Neural progenitor cell (in vitro differentiated cells): ENCODE measurements at places on chromosomes 13 and 19. TPM values are rescaled to one million over a fixed set of nuclear protein-coding genes. Genes with fewer than 3 reads are reported as not detected.

Gene DAND5
- total RNA-seq = 0.06 and 0.07 TPM in 2 replicates

Gene CYP4F3
- total RNA-seq = not detected in 2 replicates

- no peaks in the 10 kb centered on the region for H3K27me3 ChIP-seq
- no peaks in the 10 kb centered on the region for H3K36me3 ChIP-seq
- H3K4me3 ChIP-seq = no peak overlapping the region
- DNase-seq = no peak
- no peak overlapping the region for H3K27ac ChIP-seq
Measured at GRCh38 chr19:16205205-16206045, 7.7 kb downstream of the AP1M1 start.

Gene RNF225
- 0.62 TPM in 1 of 2 replicates, not detected in the other for total RNA-seq

- no peak overlapping the region for H3K27ac ChIP-seq
- no peak overlapping the region for H3K4me3 ChIP-seq
- DNase-seq = no peak
- H3K36me3 ChIP-seq = no peaks in the 10 kb centered on the region
Measured at GRCh38 chr13:110347535-110348308, 40.6 kb downstream of the COL4A2 start.

- H3K27ac ChIP-seq = no peak overlapping the region
- peaks cover 30% of the 10 kb centered on the region for H3K4me1 ChIP-seq
- H3K27me3 ChIP-seq = peaks cover 44% of the 10 kb centered on the region
- H3K36me3 ChIP-seq = no peaks in the 10 kb centered on the region
Measured at GRCh38 chr19:30375553-30376031, 3.4 kb downstream of the ZNF536 start.

- peaks cover 9% of the 10 kb centered on the region for H3K4me1 ChIP-seq
- no peak overlapping the region for H3K4me3 ChIP-seq
- no peak overlapping the region for H3K27ac ChIP-seq
- DNase-seq = peak; percentile 74
- no peaks in the 10 kb centered on the region for H3K27me3 ChIP-seq
- H3K36me3 ChIP-seq = no peaks in the 10 kb centered on the region
Measured at GRCh38 chr19:48881741-48882657, 9.8 kb downstream of the PPP1R15A start.

Gene F7
- total RNA-seq = 0.50 TPM in 1 of 2 replicates, not detected in the other

- no peak for DNase-seq
- peaks cover 3% of the 10 kb centered on the region for H3K36me3 ChIP-seq
- no peak overlapping the region for H3K4me3 ChIP-seq
- H3K4me1 ChIP-seq = peaks cover 6% of the 10 kb centered on the region
- H3K27me3 ChIP-seq = no peaks in the 10 kb centered on the region
Measured at GRCh38 chr19:12930002-12930645, 3.4 kb downstream of the FARSA start.

Gene PROZ
- total RNA-seq = not detected in 2 replicates

- no peak for DNase-seq
- no peaks in the 10 kb centered on the region for H3K27me3 ChIP-seq
- H3K4me1 ChIP-seq = no peaks in the 10 kb centered on the region
- H3K27ac ChIP-seq = no peak overlapping the region
Measured at GRCh38 chr13:61965756-61966155, 550.1 kb upstream of the PCDH20 start.
